ENCODE measurements at places on chromosomes 11 and 22.

DNA sequence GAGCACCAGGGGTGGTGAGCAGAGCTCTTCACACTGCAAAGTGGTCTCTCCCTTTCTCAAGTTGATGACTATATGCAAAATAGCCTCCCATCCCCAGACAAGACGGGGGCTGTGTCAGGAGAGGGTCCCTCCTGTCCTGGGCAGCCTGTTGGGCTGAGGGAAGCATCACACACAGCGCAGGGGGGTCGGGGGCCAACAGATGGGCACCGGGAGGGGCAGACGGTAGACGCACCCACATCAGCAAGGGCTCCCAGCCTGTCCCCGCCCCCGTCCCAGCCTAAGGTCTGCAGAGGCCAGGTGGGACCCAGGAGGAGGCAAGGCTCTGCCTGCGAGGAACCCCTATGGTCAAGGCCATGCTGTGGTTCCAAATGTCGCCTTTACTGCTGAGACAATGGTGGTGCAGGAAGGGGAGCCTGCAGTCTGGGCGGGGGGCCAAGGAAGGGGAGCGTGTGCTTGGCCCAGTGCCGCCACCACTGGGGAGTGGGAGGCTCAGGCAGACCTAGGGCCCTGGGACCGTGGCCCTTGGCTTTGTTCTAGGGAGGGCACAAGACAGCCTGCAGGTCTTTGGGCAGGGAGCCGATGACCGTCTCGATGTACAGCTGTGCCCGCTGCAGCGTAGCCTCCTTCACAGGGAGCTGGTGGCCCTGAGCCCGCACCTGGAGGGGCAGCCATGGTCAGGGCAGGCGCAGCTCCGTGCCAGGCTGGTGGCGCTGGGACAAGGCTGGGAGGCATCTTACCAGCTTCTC is 4.3 kb upstream of the PLXNB2 start:
- no peak for DNase-seq

DNA sequence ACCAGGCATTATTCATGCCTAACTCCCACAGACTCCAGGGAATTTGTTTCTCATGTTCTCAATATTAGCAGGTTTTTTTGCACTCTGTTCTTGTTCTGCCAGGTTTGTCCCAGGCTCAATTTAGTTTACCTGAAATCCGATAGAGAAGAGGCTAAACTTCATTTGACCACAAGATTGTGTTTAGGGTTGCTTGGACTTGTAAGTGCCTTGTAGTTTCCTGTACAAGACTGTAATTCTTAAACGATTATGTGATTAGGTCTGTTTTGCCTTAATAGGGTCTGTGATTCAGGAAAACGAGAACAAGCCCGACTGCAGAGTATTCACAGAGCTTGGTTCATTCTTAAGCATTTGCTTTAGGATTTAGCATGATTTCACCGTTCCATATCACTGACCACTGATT is 1.8 kb downstream of the PRSS23 start:
- DNase-seq: no peak

GRCh38 chr22:40401981-40402406 is 31.6 kb downstream of the SGSM3 start:
- no peak for DNase-seq

GRCh38 chr11:128422576-128423370 is 164.6 kb downstream of the ETS1 start:
- peak; percentile 21 for DNase-seq

GRCh38 chr11:8832571-8833260 is 78.3 kb upstream of the AKIP1 start:
- peak; percentile 45 for DNase-seq
